ENCODE measurements at places on chromosomes 6 and 20.

DNA sequence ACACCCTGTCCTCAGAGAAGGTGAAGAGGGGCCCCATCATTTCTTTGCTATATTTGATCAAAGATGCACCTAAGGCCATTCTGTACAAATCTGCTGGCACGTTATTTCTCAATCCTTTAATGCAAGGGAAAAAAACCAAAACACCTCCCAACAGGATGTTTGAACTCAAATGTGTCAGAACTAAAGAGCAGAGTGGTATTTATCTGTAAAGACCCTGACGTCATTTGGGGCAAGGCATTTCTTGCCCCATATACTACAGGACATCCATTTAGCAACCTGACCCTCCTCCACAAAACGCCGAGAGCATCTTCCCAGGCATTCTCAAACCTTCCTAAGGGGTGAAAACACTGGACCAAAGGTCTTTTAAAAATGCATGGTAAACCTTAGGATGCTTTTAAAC lies 50.8 kb downstream of the ZMYND8 start:
- no peak for DNase-seq

DNA sequence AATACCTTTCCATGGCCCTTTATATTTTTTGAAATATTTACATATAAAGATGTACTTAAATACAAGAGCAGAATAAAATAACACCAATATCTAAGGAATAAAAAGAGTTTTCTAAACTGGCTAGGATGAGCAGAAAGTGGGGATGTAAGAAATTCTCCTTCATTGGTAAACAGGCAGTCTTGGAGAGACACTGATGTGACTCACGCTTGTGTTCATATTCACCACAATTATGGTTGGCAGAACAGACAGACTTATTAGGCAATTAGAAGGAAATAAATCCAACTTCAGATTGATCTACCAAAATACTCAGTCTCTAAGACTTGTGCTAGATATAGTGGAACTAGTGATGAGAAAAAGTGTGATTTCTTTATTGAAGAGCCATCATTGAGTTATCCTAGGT lies 463.7 kb downstream of the CDC5L start:
- no peak for DNase-seq

- peak; percentile 63 for DNase-seq
Observed at GRCh38 chr6:43376551-43376981, 7.1 kb upstream of the ZNF318 start.

DNA sequence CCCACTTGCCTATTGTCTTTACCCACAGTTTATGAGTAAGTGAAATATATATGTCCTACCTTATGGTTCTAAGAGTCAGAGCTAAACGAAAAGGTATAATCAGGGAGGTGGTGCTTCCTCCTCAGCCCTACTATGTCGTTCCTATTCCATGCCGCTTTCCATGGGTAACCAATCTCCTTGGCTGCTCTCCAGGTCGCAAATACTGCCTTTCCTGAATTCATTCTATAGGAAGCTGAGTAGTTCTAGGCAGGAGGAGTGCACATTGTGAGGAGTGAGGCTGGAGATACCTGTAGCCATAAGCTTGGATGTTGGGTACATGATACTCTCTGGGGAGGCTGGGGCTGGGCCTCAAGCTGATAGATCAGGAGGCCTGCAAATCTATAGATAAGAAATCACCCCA lies 5.8 kb downstream of the IL20RA start:
- DNase-seq: no peak

GRCh38 chr6:144606083-144606482 lies 320.9 kb downstream of the UTRN start:
- DNase-seq: no peak

GRCh38 chr6:4030669-4031068 lies 48.3 kb downstream of the FAM217A start:
- no peak for DNase-seq

GRCh38 chr20:15642676-15643075 lies 930.6 kb downstream of the KIF16B start:
- DNase-seq: no peak

DNA sequence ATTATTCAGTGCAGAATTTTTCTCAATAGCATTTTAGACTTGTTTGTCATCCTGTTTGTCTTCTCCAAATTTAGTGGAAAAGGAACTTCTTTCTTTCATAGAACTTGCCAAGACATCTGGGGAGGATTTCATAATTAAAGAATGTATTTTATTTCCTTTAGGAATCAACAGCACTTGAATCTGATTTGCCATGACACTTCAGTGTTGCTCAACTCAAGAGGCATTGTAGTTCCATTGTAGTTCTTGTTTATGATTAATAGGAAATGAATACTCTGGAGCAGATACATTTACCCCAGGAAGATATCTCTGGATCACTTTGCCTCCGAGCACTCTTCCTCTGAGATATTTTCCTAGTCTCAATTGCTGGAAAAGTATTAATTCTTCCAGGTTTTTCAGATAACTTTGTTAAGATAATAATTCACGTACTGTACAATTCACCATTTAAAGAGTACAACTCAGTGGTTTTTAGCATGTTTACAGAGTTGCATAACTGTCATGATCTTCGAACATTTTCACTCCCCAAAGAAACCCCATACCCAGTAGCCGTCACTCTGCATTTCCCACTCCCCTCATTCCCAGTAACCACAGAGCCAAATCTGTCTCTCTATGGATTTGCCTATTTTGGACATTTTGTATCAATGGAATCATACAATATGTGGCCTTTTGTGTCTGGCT lies 29.7 kb downstream of the AKAP12 start:
- no peak for DNase-seq

DNA sequence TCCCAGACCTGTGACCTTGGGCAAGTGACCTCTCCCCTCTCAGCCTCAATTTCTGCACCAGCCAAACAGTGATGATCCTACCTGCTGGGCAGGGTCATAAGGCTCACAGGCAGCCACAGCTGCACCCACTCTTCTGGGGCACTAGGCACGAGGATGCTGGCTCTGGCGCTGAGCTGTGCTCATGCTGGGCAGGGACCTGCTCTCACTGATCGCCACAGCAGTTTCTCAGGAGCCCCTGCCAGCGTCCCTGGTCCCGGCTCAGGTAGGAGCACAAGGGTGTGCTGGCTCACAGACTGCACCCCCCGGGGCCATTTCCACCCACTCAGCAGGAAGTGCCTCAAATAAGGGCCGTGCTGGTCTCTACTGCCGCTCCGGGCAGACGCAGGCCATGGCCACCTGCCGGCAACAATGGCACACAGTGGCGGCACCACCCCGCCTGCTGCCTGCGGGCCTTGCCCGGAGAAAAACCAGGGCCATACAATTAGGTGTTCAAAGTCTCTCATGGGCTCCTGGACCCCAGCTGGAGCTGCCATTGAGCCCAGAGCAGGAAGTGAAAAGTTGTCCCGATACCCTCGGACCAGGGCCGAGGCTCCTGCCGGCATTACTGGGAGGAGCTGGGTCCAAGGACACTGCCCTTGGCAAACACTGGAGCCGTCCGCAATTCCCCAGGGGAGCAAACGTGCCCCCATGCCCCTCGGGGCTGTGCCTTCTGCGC lies 4.6 kb upstream of the CABLES2 start:
- no peak for DNase-seq

DNA sequence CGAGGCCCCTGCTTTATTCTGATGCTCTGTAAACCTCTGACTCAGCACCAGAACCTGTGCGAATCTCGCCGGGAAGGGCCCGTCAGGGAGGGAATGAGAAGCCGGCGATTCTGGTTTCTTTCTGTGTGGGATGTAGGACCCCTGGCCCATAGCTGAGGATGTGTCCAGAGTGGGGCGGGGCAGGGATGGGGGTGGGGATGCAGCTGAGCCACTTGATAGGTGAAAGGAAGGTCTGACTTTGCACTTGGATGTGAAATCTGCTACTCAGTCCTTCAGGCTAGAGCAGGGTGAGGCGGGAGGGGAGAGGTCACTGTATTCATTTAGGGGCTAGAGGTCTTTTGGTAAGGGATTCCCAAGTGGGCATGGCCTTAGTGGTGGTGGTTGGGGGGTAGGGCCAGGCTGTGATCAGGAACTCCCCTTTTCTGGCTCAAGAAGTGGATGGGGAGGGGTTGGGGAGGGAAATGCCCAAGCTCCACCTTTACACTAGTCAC lies 2.3 kb downstream of the TOX2 start:
- DNase-seq: peak; percentile 28

GRCh38 chr6:56021943-56022342 lies 146.6 kb upstream of the BMP5 start:
- DNase-seq: no peak

DNA sequence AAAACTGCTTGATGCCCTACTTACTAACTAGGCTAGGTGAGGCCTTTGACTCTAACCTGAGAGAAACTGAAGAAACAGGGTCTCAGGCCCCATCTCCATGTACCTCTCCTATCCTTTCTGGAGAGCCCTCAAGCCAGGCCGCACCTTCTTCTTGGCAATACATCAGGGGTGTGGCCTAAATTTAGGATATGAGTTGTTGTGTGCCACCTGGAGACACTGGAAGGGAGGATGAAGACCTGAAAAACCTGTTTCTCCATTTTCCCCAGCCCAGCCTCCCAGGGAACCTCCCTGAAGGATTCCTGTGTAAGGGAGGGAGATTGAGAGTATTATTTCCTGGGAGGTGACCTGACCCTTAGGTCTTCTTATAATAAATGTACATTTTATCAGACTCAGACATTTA lies 3.1 kb downstream of the LY6G6D start:
- no peak for DNase-seq

DNA sequence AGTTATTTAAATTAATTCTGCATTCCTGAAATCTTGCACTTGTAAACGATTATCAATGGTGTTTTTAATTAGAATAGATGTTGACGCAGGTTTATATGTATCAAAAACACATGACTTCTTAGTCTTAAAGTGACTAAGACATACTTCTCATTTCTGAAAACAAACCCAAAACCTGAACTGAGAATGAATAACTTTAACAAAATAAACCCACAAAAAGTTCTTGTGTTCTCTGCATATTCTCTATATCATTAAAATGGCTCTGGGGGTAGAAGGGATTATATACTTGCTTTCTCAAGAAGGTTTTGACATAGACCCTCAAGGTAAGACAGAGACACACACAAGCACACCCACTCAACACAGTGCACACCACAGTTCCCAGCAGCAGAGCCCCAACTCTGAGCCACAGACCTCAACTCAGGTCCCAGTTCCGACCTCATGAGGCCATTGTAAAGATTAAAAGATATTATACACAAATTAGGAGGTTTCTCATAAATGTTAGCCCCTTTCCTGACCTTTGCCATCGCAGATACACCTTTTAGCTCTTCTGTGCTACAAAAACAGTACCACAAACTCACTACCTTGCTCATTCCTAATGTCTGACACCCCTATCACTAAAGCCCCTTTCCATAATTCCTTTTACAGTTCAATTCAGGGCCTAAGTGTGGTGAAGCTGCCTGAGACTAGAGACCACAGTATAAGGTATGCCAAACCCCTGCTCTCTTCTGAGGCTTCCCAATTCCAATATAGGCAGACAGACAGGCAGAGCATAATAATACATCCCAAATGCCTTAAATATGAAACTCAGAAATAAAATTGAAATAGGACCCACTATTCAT lies 267.8 kb downstream of the PTPRK start:
- no peak for DNase-seq

DNA sequence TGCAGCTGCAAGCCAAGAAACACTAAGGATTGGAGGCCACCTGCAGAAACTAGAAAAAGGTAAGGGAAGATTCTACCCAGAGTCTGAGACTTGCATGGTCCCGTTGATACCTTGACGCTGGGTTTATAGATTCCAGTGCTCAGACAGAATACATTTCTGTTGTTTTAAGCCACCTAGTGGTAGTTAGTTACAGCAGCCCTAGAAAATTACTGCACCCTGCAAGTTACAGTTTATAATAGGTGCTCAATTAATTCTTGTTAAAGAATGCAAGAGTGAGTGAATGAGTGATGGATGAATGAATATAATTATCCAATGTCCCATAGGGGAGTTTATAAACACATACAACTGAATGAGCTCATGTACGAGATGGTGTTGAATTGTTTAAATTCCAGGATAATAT lies 453.1 kb upstream of the SLC35B3 start:
- no peak for DNase-seq

GRCh38 chr6:81340946-81341345 lies 411.5 kb downstream of the TENT5A start:
- no peak for DNase-seq

GRCh38 chr20:36062799-36063198 lies 91.7 kb upstream of the EPB41L1 start:
- no peak for DNase-seq

DNA sequence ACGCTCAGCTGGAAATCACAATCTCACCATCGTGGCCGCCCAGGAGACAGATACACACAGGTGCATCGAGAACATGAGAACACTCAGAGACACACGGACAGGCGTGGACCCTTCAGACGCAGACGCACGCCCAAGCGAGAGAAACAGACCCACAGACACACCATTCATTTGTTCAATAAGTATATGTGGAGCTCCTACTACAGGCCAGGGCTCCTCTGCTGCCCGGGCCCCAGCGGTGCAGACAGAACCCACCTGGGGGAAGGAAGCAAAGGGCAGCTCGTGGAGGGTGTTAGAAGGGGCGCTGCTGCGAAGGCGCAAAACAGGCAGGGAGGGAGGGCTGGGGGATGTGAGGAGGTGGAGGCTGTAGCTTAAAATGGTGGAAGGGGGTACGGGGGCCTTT lies 39.2 kb downstream of the SRC start:
- no peak for DNase-seq

DNA sequence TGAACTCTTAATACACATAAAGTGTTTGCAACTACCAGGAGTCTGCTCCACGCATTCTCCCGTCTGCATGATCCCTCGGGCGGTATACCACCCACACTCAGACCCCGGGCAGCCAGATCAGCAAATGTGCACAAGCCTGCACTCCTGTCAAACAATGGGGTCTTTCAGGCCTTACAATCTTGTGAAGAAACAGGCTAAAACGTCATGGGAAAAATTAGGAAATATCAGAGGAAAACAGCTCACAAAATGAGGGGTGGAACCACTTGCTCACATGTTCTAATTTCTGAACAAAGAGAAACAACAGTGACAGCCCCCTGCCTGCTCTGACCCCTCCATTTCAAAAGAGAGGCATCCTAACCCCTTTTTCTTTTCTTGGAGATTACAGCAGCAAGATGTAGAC lies 69.4 kb downstream of the BACH2 start:
- no peak for DNase-seq

DNA sequence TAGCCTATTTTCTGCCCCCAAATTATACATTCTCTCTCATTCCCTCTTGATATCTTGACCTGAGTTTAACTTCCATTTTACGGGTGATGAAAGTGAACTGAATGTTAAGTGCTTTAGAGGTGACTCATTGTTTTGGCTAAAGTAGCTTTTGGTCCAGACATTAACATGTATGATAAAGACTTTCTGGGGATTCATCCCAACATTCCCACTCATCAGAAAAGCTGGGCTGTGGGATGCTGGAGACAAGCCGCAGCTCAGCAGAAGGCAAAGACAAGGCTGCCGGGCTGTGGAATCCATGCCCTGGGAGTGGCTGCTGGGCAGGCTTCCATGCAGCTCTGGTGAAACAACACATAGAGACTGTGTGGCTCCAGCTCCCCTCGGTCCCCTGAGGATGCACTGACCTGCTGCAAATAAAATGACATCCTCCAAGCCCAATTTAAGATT lies 89.9 kb upstream of the SYNDIG1 start:
- no peak for DNase-seq
